ENCODE measurements at places on chromosomes 4 and X. TPM values are rescaled to one million over a fixed set of nuclear protein-coding genes. Genes with fewer than 3 reads are reported as not detected.

The EXOC1 gene
- 22.2 TPM for total RNA-seq

GRCh38 chr4:48347282-48347921, 6.1 kb downstream of the SLAIN2 start:
- no peak overlapping the region for H3K27ac ChIP-seq
- no peak overlapping the region for H3K4me3 ChIP-seq
- peaks cover 60% of the 10 kb centered on the region for H3K4me1 ChIP-seq
- H3K27me3 ChIP-seq = no peaks in the 10 kb centered on the region
- no peak for DNase-seq

- no peaks in the 10 kb centered on the region for H3K27me3 ChIP-seq
- no peaks in the 10 kb centered on the region for H3K36me3 ChIP-seq
- H3K27ac ChIP-seq = no peak overlapping the region
- no peak for DNase-seq
- H3K4me1 ChIP-seq = no peaks in the 10 kb centered on the region
Observed at GRCh38 chr4:45078201-45078600, 351.8 kb upstream of the GNPDA2 start.

GRCh38 chrX:47313056-47313455, 57.3 kb upstream of the ZNF157 start:
- no peaks in the 10 kb centered on the region for H3K27me3 ChIP-seq
- no peaks in the 10 kb centered on the region for H3K4me1 ChIP-seq
- no peak overlapping the region for H3K4me3 ChIP-seq
- no peaks in the 10 kb centered on the region for H3K36me3 ChIP-seq

GRCh38 chrX:45621376-45622041, 420.8 kb upstream of the DIPK2B start:
- no peak overlapping the region for H3K4me3 ChIP-seq
- H3K27me3 ChIP-seq = no peaks in the 10 kb centered on the region
- H3K4me1 ChIP-seq = peaks cover 18% of the 10 kb centered on the region
- H3K27ac ChIP-seq = peak overlapping the region; percentile 80

DNA sequence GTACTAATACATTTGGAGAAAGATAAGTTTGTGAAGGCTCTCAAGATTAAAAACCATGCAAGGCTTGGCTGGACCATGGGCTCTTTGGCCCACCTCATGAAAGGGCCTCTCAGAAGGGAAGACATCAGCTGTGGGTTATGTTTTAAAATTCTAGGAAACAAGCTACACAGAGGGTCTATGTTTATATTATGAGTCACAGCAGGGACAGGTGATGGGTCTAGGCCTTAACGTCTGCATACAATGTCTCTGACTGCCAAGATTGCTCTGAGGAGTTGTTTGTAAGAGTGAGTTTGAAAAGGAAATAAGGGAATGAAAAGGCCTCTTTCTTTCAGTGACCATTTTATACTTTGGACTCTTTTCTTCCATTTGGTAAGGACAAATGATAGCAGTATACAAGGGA, 77.0 kb upstream of the ARMCX2 start:
- H3K4me1 ChIP-seq = no peaks in the 10 kb centered on the region
- H3K27ac ChIP-seq = no peak overlapping the region
- H3K27me3 ChIP-seq = no peaks in the 10 kb centered on the region
- H3K4me3 ChIP-seq = no peak overlapping the region

DNA sequence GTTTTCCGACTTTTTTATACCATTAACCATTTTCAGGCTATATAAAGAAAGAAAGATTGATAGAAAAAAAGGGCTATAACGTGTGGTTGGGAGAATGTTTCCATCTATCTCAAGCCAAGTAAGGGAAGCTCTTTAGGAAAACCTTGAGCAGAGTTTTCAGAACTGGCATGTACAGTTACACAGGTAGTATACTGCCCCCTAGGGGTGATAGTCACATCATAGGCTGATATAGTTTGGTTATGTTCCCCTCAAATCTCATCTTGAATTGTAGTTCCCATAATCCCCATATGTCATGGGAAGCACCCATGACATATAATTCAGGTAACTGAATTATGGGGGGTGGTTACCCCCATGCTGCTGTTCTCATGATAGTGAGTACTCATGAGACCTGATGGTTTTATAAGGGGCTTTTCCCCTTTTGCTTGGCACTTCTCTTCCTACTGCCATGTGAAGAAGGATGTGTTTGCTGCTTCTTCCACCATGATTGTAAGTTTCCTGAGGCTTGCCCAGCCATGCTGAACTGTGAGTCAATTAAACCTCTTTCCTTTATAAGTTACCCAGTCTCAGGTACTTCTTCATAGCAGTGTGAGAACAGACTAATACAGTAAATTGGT, 186.8 kb downstream of the TMA16 start:
- H3K4me1 ChIP-seq = no peaks in the 10 kb centered on the region
- H3K27me3 ChIP-seq = no peaks in the 10 kb centered on the region
- no peak overlapping the region for H3K4me3 ChIP-seq
- no peak overlapping the region for H3K27ac ChIP-seq
- H3K36me3 ChIP-seq = no peaks in the 10 kb centered on the region

GRCh38 chr4:182206266-182206665, 36.9 kb upstream of the TENM3 start:
- DNase-seq = no peak
- no peaks in the 10 kb centered on the region for H3K4me1 ChIP-seq
- H3K4me3 ChIP-seq = no peak overlapping the region
- no peaks in the 10 kb centered on the region for H3K27me3 ChIP-seq

DNA sequence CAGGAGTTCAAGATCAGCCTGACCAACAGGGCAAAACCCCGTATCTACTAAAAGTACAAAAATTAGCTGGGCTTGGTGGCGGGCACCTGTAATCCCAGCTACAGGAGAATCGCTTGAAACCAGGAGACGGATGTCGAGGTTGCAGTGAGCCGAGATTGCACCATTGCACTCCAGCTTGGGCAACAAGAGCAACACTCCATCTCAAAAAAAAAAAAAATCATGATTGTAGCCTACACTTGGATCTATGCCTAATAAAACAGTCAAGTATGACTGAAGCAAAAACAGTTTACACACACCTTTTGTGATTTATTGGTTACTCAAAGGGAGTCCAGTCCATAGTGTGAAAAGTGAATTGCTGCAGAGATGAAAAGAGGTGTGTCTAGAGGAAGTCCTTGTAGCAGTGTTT, 34.7 kb upstream of the TASL start:
- H3K27ac ChIP-seq = no peak overlapping the region
- H3K4me1 ChIP-seq = peaks cover 3% of the 10 kb centered on the region
- H3K27me3 ChIP-seq = no peaks in the 10 kb centered on the region
- no peak for DNase-seq

All from activated T-helper 2 cell treated with anti-CD3 and anti-CD28 coated beads, Interferon-gamma antibody, Interleukin-2, Interleukin-4, amounts not matched to agents 10 μg/mL and 5 μg/mL and 100 μg/mL, durations not matched to agents 14 hours and 24 hours and 36 hours (primary cell).